ENCODE measurements at places on chromosomes 2 and 18.

DNA sequence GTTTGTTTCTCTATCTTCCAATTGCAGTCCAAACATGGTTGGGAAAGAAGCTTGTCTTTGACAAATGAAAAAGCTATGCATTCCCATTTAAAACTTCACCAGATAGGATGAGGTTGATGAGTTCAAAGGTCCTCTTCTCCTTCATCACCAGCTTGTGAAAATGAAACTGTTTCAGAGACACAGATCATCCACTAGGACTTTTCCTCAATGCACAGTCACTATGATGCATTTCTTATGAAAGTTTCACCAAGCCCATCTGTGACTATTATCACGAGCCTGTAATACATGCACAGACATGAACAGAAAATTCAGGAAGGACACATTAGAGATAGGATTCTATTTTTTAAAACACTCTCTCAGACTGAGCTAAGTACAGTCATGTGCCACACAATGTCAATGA is 644.4 kb downstream of the PLCL1 start:
- no peak for DNase-seq

DNA sequence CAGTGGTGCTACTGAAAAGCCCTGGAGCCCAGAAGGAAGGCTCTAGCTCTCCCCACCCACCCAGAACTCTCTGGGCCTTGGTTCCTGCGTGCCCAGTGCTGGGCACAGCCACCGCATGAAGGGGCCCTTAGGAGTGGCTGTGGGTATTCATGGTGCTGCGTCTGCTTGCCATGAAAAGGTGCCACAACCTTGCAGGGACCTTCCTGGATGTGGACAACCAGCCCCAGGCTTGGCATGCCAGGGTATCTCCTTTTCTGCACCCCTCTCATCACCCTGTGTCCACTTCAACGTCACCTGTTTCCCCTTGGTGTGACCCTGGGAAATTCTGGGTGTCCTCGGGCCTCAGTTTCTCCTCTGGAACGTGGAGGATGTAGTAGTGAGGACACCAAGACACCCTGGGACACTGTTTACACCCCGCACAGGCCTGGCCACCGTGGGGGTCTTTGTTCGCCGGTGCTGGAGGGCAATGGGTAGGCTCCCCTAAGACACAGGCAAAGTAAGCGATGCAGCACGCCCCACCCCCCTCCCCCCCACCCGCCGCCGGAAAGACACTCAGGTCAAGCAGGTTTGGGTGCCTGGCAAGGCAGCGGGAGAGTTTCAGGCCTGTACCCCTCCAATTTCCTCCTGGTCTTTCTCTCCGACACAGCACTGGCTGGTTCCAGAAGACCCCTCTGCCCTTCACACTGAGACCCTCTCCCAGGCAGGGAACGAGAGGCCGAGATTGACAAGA is 34.8 kb upstream of the TAF1B start:
- DNase-seq = no peak

- DNase-seq = no peak
These were observed 599.4 kb downstream of the XIRP2 start for GRCh38 chr2:167487728-167488127.

DNA sequence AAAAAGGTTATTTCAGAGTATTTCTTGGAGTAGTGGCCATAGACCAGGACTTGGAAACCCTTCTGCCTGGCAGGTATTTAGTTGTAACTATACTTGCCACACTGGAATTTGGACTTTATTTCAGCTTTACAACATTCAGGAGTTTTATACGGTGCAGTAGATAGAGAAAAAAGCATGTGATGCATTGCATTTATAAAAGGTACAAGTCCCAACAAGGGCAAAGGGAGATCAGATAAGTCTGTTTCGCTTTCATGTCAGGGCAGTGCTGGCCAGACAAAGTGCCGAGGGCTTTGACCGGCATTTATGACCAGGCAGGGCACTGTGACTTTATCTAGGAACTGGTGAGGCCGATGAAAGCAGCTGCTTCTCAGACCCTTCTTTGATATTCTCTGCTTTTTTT is 145.4 kb downstream of the RTN4 start:
- DNase-seq = no peak

Data from stimulated activated CD4-positive, alpha-beta T cell treated with anti-CD3 and anti-CD28 coated beads, Interleukin-1b, Interleukin-23, amount 100 ng/mL, for 24 hours (primary cell).